Mesangial cell (primary cell): ENCODE measurements at places on chromosomes 7 and 10. TPM values are rescaled to one million over a fixed set of nuclear protein-coding genes. Genes with fewer than 3 reads are reported as not detected.

Gene TMUB1
- 78.5 and 88.0 TPM in 2 replicates for total RNA-seq

Gene GHRHR
- total RNA-seq = not detected in 2 replicates

Gene TMEM140
- 0.33 and 2.0 TPM in 2 replicates for total RNA-seq

Gene KCNIP2
- under 0.01 and 0.51 TPM in 2 replicates for total RNA-seq

Gene EBF3
- under 0.01 and 0.16 TPM in 2 replicates for total RNA-seq
